Endothelial cell (in vitro differentiated cells): ENCODE measurements at places on chromosomes 11 and 22.

- no peak for DNase-seq
Measured at GRCh38 chr11:131913267-131913666, 542.9 kb downstream of the NTM start.

DNA sequence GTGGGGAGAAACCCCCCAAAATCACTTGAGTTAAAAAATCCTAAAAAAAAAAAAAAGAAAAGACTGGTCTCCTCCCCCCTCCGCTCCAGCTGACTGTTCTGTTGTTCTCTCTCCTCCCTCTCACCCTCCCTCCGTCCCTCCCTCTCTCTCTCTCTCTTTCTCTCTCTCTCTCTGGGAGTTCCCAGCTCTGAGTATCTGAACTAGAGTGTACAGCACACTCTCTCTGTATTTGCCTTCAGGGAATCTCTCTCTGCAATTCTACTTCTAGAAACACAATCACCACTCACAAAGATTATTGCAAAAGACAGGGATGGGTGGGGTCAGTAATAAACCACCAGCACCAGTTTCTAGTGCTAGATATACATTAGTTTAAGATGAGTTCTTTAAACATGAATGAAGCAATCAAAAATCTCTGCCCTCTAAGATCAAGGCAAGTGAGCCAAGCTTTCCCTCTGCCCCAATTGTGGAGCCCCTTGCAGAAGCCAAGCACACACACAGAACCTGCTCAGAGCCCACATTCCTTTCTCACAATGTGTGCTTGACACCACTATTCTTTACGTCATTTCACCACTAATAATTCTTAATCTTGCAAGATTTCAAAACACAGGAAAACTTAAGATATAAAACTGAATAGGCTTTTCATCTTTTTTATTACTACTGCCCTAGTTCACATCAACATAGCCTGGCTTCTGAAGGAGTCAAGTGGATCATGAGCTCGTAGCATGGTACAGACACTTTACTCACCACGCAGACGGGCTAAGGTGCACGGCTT is 133.5 kb downstream of the RBFOX2 start:
- DNase-seq = no peak

- DNase-seq = no peak
Measured at GRCh38 chr11:85843929-85844328, 11.3 kb upstream of the CCDC83 start.

- DNase-seq = no peak
Measured at GRCh38 chr11:19959648-19960059, 200.6 kb downstream of the DBX1 start.

DNA sequence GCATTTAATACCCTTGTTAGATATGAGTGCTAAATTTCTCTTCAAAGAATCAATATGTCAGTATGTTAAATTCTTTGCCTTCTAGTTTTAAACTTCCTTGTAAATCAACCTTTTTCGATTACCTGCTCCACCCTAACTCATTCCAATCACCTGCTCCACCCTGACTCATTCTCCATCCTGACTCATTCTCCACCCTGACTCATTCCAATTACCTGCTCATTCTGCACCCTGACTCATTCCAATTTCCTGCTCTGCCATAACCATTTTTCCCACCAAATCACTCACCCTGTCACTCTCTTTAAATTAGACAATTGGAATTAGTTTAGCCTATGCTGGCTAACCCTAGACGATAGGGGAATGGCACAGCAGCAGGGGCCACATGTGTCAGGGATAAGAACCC is 519.5 kb upstream of the LRRC4C start:
- no peak for DNase-seq

GRCh38 chr11:35166369-35167360 is 27.7 kb downstream of the CD44 start:
- DNase-seq = no peak

- no peak for DNase-seq
Measured at GRCh38 chr22:19632668-19633148, 81.6 kb upstream of the SEPTIN5 start.
